ENCODE measurements at places on chromosomes 5 and 9. TPM values are rescaled to one million over a fixed set of nuclear protein-coding genes. Genes with fewer than 3 reads are reported as not detected.
A peak's percentile ranks its signal among the peaks of the same experiment; 100 is the strongest.

MARCHF11 gene
- not detected for total RNA-seq

DNA sequence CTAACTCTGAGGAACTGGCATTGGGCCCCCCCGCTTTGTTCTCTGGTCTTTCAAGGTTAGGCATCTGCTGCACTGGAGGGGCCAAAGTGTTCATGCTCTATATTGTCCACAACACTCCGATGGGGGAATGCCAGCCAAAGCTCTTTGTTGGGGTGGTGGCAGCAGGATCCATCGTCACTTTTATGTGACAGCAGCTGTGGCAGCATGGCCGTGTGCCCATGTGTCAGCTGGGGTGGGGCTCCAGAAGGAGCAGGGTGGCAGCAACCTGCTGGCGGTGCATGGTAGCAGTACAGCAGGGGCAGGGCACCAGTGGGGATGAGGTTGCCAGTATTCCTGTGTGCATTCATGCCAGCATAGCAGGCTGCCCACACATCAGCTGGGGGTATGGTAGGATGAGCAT lies 28.2 kb downstream of the ITGA2 start:
- DNase-seq, result no peak

CRHBP gene
- total RNA-seq, result not detected

- no peak for DNase-seq
These were observed 16.2 kb downstream of the ROPN1L start for GRCh38 chr5:10457682-10458574.

GRCh38 chr5:88938488-88938887 lies 55.5 kb upstream of the MEF2C start:
- no peak for DNase-seq

- no peak for DNase-seq
These were observed 6.0 kb upstream of the EFNA5 start for GRCh38 chr5:107676702-107677101.

DNA sequence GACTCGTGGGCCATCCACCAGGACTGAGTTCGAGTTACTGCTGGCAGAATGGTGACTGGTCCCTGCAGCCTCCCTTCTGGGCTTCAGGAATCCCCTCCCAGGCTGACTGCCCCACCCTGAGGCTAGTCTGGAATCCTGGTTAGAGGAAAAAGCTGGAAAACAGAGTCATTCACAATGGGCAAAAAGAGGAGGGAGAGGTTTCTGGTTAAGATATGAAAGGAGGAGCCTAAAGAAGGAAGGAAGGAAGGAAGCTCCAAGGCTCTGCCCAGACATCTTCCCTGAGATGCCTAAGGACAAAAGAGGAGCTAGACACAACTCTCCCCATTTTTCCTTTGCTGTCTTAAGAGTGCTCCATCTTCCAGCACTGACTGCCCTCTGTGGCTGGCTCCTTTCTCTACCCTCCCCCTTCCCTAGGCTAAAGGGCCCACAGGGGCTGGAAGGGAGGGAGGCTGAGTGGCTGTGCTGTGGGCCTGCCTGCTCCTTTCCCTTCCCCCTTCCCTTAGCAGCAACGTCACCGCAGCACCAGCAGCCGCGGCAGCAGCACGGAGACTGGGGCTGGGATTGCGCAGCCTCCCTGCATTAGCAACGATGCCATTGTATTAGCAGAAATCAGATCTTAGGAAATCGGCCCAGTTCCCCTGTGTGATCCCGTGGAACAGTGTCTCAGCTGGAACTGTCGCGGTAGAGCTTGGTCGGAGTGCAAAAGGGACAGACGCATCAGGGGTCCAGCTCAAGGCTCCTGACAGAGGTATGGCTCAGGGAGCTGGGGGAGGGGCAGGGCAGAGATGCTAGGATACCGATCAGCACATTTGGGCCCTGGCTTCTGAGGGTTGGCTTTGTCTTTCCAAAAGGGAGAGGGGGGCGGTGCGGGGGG lies 48.7 kb downstream of the RUSC2 start:
- DNase-seq, result peak; percentile 54

ACOT12 gene
- not detected for total RNA-seq

GRCh38 chr5:132492386-132493125 lies 2.0 kb upstream of the IRF1 start:
- peak; percentile 5 for DNase-seq

DNA sequence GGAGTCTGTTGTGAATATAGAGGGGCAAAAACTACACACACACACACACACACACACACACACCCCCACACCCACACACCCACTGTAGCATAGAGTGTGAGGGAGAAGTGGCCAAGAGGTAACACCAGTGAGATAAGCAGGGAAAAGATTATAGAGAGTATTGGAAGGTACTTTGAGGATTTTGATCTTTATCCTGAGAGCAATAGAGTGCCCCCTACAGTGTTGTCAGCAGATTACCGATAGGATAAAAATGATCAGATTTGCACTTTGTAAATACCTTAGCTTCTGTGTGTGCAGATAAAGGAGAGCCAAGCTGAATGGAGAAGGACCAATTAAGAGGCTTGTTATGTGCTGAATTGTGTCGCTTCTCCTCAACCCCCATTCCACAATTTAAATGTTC lies 32.3 kb downstream of the ERCC6L2 start:
- no peak for DNase-seq

SPATA31D4 gene
- total RNA-seq, result not detected

ROPN1L gene
- not detected for total RNA-seq

ABO gene
- total RNA-seq, result 165 TPM

DNA sequence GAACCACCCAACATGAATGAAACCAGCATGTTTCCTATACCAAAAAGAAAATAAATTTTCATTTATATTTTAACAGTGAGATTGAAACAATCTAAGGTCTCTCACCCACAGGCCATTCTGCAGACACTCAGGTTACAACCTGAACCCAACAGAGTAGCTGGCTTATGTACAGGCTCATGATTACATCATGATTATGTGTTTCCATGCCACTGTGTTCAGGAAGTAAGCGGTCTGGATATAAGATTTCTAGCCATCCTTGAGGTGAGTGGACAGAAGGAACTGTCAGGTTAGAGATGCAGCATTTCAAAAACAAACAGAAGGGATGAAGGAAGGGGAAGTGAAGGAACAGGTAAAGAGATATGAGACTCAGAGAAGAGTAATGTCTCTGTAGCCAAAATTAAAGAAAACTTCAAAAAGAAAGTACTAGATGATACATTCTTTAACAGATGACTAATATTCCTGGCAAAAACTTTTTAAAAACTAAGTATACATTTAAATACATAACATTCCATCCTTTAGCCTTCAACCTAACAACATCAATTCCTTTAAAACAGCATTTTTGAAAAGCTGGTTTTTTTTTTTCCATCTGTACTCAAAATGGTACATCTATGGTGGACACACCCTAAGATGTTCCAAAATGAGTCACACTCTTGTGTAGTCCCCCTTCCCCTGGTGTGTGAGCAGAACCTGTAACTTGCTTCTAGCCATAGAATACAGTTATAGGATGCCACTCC lies 119.8 kb downstream of the LPAR1 start:
- no peak for DNase-seq

SPINK7 gene
- not detected for total RNA-seq

DNA sequence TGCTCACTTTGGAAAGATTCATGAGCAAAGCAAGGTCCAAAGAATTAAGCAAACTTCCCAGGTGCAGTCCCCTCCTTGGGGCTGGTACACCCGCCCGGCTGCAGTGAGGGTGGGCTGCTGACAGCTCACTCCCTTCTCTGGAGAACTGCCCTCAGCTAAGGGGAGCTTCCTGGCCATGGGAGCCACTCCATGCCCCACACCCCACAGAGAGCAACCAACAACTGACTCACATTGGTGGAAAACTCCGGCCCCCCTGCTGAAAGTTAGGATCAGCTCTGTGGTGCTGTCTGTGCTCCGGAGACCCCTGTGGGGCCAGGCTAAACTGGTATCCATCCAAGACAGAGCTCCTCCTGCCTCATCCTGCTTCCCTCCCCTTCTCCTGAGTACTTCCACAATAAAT lies 223.0 kb downstream of the GABBR2 start:
- DNase-seq, result no peak

PCDHGA5 gene
- 3.4 TPM for total RNA-seq

GRCh38 chr5:139638090-139638735 lies 9.9 kb upstream of the CXXC5 start:
- DNase-seq, result peak; percentile 84

DNA sequence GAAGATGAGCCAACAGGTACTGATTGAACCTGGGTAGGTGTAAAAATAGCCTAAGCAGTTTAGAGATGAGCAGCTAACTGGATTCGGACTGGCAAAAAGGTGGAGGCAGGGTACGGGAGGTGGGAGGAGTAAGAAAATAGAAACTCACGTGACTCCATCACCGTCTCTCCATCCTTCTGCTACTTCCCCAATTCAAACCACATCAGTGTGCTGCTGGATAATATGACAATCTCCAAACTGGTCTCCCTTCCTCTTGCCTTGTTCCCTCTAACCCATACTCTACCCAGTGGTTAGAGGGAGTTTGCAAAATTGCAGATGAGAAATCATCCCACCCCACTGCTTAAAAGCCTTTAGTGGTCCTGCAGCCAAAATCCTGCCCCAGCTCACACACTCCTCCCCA lies 42.7 kb downstream of the RIGI start:
- DNase-seq, result no peak

TCF7 gene
- total RNA-seq, result 0.60 TPM

ANKRD18B gene
- total RNA-seq, result not detected

PCDHGB6 gene
- 5.4 TPM for total RNA-seq

DNA sequence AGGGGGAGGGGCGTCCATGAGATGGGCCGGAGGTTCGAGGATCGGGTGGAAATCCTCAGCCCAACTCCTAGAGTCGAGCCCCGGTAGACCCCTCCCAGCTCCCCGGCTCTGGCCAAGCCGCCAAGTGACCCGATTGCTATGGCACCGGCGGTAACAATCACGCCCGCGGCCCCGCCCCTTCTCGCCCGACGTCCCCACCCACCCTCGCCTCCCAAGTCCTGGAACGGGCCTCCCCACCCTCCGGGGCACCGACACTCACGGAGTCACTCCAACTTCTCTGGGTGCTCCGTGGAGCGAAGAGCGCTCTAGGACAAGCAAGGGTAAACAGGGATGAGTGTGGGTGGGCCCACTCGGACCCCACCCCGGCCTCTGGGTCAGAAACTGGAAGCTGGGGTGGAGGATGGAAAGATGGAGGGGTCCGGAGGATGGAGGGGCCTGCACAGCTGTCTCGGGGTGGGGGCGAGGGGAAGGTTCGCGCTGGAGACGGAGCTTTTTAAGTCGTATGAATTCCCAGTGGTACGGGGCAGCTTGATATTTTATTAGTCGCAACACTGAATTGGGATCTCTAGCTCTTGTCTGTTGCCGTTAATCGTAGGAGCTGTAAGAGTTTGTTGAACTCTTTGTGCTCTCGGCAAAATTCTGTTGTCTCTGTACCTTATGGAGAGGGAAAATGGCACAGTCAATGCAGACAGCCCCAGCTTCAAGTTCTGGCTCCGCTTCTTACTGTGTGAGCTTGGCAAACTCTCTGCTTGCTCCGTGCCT lies at the start of gene SPACA9:
Gene SPACA9, plus strand, starts transcription at position 204 of the 762 bp plus-strand sequence. CDS start 5,050 bp downstream, outside the sequence.
- peak; percentile 72 for DNase-seq

- DNase-seq, result peak; percentile 90
These were observed at the start of gene ALDH7A1 for GRCh38 chr5:126594748-126595485. Gene ALDH7A1 (minus strand): TSS chr5:126595219. CDS start chr5:126595198, 21 bp downstream.

NUTM2F gene
- not detected for total RNA-seq

NXNL2 gene
- total RNA-seq, result not detected

TERT gene
- total RNA-seq, result not detected

DNA sequence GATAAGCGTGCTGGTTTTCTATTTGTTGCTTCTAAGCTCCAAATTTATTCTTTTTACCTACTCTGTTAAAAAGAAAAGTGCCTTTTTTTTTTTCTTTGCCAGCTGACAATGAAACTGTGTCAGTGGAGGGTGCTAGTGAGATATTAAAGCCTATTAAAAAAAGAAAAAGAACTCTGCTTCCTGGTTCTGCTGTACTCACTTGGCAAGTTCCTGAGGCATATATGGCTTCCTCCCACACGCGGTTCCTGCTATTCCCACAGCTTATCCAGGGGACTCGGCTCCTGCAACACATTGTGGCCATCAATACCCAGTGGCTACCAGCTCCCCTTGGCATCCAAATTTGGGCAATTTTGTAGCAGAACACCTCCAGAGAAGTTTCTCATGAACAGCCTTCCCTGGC lies 1977.7 kb upstream of the CDH9 start:
- DNase-seq, result no peak

- DNase-seq, result no peak
These were observed 319.1 kb downstream of the KIF4B start for GRCh38 chr5:155332618-155333017.

DNA sequence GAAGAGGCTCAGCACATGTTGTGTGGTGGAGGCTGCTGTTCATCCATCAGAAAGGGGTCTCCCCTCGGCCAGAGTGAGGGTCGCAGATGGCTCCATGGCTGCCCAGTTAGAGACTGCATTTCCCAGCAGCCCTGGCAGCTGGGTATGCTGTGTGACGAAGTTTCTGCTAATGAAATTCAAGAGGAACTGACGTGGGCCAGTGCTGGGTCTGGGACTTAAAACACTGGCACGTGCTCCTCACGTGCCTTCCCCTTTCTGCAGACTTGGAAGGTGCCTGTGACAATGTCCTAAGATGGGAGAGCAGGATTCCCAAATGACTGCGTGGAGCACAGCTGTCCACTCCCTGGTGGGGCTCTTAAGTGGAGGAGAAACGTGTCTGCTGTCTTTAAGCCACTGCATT lies 114.5 kb upstream of the RAPGEF1 start:
- no peak for DNase-seq

GRCh38 chr9:130466537-130467217 lies 21.9 kb downstream of the ASS1 start:
- DNase-seq, result no peak

DNA sequence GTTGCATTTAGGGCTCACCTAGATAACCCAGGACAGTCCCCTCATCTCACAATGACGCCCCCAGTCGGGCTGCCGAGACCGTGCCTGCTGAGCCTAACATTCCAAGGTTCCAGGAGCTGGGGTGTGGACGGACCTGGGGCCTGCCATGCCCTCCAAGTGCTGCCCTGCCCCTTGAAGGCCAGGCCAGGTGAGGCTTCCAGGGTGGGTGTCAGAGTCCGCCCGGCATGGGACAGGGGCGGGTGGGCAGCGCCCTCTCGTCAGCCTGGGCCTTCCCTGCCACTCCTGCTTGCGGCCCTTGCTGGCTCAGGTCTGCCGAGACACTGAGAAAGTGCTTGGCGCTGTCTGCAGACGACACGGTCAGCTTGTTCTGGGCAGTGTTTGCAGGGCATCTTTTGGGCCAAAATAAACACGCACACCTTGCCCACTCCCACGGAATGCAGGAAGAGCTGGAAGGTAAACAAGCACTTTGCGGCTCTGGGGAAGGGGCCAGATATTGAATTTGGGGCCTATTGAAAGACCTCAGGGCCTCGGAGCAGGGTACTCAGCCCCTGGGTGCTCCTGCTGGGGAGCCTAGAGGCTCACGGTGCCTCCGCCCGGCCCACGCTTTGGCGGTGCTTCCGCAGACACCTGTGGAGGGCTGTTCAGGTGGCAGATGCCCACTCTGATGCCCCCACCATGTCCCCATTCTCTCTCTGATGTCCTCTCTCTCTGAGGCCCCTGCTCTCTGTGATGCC lies 4.2 kb upstream of the SCGB3A1 start:
- no peak for DNase-seq

Measured in transverse colon (tissue), 4 donors.